ENCODE measurements at places on chromosomes 12 and 14.

- no peak for DNase-seq
Measured at GRCh38 chr12:42625611-42626010, 36.1 kb upstream of the PRICKLE1 start.

- no peak for DNase-seq
Measured at GRCh38 chr14:90805662-90806540, 10.3 kb downstream of the TTC7B start.

- DNase-seq = no peak
Measured at GRCh38 chr12:65257986-65258385, 20.5 kb upstream of the MSRB3 start.

DNA sequence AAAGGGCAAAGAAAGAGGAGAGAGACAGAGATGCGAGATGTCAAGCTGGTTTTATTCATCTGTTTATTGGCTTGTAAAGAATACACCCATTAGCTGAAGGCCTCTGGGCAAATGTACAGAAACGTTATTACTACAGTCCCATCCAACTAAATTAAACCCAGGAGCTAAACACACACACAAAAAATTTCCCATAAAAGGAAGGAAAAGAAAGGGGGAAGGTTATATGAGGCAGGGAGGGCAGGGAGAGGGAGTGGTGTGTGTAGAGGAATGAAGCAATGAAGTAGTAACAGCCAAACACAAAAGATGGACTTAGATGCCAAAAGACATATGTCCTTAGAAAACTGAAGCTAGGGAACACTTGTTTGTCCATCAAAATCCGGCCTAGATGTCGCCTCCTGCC is 3.1 kb upstream of the MFAP5 start:
- peak; percentile 58 for DNase-seq

DNA sequence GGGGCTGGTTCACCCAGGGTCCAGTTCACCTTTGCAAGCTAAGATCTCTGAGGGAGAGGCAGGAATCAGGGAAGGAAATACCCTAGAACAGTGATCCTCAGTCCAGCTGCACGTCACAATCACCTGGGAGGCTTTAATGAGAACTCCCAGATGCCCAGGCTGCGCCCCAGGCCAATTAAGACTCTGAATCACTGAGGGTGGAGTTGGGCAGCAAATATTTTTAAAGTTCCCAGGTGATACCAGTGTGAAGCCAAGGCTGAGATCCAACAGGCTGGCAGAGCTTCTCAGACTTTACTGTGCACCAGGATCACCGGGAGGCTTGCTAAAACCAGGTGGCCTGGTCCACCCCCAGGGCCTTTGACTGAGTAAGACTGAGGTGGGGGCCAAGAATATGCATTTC is 23.8 kb downstream of the MYL2 start:
- no peak for DNase-seq

DNA sequence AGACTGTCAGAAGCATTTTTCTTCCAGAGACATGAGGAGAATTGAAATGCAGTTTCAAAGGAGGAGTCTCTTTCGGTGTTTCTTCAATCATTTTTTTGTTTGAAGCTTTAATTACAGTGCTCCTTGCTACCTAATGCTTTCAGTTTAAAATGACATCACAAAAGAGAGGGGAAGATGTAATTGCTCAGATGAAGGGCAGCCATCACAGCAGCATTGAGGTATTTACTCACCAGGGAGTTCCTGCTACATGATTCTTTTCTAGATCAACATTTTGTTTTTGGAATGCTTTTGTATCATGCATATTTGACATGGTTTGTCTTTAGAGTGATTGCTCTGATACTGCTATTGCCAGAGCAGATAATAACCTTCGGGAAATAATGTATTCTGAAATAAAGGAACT is 28.6 kb downstream of the FLRT2 start:
- DNase-seq = no peak

DNA sequence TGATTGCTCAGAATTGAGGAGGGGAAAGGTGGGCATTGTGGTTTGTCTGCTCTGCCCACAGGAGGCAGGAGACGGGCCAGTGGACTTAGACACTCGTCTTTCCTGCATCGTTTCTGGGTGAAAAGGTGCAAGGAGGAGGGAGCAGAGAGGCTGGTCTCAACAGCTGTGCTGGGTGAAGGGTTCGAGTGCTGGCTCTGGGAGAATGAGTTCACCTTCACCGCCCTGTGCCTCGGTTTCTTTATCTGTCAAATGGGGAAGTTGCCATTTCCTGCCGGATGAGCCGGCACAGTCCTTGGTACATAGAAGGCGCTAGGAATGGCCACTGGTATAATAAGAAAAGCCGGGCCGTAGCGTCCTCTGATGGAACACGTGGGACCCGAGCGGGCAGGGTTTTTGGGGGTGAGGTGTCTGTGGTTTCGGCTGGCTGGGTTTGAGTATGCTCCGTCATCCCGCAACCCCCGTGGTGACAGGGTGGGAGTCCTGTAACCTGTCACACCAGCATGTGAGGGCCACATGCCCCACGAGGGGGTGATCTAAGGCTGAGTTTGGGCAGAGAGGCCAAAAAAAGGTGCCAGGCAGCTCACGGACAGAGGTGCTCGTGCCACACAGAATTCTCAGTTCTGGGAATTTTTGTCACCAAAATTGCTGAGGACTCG is 7.3 kb downstream of the BCL7A start:
- no peak for DNase-seq

DNA sequence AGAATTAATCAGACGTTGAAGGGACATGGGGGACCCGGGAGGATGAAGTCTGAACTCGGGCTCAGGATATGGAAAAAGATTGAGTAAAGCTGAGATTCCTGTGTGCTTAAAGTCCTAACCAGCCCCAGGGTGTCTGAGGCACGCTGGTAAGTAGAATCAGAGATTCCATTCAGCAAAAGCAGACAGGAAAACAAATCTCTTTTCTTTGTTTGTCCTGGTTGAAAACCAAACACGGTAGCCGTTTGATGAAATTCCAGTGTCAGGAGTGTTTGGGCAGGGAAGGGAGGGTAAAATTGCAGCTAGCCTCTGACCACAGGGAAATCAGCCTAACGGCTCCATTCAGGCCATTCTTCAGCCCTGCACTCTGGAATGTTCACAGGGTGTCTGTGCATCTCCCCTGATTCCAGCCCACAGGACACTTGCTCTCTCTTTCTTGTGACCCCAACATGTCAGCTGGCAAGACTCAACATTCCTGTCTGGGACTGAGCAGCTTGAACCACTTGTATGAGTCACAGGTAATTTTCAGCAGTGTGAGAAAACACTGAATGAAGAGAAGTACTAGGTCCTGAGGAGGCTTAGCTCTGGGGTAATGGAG is 31.0 kb downstream of the NINJ2 start:
- peak; percentile 81 for DNase-seq

DNA sequence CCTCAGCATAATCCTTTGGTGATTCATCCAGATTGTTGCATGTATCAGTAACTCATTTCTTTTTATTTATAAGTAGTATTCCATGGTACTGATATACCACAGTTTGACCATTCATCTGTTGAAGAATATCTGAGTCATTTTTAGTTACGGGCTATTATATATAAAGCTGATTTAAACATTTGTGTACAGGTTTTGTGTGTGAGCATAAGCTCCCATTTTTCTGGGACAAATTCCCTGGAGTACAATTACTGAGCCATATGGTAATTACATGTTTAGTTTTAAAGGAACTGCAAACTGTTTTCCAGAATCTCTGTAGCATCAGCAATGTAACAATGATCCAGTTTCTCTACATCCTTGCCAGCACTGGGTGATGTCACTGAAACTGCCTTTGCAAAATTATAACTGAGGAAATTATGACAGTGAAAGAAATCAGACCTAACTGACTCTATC is 236.2 kb upstream of the KRR1 start:
- DNase-seq = peak; percentile 92

DNA sequence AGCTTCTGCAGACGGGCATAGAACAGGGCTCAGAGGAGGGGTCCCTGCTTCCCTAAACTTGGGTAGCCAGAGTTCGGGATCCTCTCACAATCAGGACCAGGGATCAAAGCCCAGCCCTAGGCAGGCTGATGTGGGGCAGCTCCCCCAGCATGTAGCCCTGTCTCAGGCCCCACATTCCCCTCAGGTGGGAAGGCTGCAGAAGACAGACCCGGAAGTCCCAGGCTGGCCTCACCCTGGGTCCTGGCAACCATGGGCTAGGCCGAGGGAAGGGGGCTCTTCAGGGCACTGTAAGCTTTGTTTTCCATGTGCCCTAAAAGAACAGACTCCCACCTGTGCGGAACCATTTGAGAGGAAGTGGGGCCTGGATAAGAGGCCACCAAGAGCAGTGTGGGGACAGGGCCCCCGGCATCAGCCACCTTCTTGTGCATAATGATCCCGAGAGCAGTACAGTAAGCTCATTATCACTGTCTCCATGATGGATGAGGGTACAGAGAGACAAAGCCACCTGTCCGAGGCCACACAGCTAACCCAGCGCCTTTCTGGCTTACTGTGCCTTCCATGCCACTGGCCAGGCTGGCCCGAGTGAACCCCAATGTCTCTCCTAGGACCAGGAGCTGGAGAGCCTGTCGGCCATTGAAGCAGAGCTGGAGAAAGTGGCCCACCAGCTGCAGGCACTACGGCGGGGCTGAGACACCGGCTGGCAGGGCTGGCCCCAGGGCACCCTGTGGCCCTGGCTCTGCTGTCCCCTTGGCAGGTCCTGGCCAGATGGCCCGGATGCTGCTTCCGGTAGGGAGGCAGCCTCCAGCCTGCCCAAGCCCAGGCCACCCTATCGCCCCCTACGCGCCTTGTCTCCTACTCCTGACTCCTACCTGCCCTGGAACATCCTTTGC is 11.5 kb downstream of the CHGA start:
- no peak for DNase-seq

- DNase-seq = no peak
Measured at GRCh38 chr14:33904609-33905008, 46.3 kb downstream of the EGLN3 start.

DNA sequence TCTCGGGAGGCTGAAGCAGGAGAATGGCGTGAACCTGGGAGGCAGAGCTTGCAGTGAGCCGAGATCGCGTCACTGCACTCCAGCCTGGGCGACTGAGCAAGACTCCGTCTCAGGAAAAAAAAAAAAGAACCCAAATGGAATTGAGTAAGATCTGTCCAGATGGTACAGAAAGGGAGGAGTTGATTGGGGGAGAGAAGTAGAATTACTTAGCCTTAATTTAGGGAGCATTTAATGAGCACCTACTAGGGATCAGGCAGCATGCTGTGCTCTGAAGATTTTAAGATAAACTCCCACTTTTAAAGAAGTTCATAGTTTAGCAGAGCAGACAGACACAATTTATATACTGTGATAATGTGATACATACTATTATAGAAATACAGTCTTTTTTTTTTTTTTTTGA is 4.5 kb downstream of the RAB5B start:
- no peak for DNase-seq

- peak; percentile 32 for DNase-seq
Measured at GRCh38 chr14:53808042-53808441, 148.6 kb downstream of the BMP4 start.

GRCh38 chr12:65685514-65685913 is 138.8 kb upstream of the HMGA2 start:
- DNase-seq = peak; percentile 39

DNA sequence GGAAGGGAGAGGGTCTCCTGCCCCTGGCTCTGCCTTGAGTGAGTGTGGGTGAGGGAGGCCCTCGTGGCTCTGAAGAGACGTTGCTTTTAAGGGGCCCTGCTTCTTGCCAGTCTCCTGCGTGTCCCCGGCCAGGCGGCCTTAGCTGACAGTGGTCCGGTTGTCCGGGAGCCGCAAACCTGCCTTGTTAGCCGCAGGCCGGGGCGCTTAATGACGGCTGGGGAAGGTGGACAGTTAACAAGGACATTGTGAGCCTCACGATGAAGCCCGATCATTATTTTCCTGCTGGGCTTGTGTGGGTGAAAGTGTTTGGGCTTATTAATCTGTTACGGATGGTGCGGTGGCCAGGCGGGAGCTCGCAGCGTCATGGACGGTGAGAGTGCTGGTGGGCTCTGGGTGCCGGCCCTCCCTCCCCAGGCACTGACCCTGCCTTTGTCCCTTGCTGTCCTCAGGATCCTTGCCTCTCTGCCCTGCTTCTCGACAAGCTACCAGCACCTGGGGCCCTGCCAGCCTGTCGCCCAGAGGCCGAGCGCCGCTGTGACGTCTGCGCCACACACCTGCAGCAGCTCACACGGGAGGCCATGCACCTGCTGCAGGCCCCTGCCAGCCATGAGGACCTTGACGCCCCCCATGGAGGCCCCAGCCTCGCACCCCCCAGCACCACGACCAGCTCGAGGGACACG is 13.3 kb downstream of the KIF26A start:
- no peak for DNase-seq

- DNase-seq = no peak
Measured at GRCh38 chr12:54561164-54561563, 11.8 kb downstream of the PDE1B start.

- peak; percentile 78 for DNase-seq
Measured at GRCh38 chr12:95802482-95803270, 12.1 kb upstream of the NTN4 start.

DNA sequence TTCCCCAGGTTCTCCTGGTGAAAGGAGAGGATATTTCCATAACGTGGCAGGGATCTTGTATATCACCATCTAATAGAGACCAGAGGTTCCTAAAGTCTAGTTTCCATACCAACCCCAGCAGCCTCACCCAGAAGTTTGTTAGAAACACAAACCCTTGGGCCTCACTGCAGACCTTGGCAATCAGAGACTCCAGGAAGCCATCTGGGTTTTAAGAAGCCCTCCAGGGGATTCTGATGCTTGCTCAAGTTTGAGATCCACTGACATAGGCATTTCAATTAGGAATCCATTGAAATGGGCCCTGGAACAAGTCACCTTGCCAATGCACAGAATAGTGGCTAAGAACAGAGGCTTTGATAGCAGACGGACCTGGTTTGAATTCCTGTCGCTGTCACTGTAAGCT is 2.2 kb upstream of the CMKLR1 start:
- no peak for DNase-seq

DNA sequence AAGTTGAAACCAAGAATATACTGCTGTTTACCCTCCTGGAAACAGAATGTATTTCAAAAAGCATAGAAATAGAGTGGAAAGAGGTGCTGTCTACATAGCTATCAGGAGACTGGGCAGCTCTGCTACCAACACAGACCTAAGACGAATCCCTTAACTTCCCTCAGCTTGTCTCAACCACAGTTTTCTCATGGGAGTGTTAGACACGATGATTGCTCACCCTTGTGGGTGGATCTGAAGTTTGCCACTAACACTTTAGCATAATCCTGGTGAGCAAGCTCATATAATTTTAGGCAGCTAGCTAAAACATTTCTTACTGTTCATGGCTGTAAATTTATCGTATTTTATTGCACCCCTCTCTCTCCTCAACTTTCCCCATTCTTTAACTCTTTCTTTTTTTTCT is 38.5 kb downstream of the C12orf75 start:
- DNase-seq = peak; percentile 76
